Hepatic stellate cell (primary cell): ENCODE measurements at places on chromosomes 2 and 18.
A peak's percentile ranks its signal among the peaks of the same experiment; 100 is the strongest.

- no peak for DNase-seq
Measured at GRCh38 chr2:95049683-95049955, 24.1 kb downstream of the MAL start.

GRCh38 chr2:102335871-102336366 is 19.7 kb upstream of the IL18R1 start:
- no peak for DNase-seq

DNA sequence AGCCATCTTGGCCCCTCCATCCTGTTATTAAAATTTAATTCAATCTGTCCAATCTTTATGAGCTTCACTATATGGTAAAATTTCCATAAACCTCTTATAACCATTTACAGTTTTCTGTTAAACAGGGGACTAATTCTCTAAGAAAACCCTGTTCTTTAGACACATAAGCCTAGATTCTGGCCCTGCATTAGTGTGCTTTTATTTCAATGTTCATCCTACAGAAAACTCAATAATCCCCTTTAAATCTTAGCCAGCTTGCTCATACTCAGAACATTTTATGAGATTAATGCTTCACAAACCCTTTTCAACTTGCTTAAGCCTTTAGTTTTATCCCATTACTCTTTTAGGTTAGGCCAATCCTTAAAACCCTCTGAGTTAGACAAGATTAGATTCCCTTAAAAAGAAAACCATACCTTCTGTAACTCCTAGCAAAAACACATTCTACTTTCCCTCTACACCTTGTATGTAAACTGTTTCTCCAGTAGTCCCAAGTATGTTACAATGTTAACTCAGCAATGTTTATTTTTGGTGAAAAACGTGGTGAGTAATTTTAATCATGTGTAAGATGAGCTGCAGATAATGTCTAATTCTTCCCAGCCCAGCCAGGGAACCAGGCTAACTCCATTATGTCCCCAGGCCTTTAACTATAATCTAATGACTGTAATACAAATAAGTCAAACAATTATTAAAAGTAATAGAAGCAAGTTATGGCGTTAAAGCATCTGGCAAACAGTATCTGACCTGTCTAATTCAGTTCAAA is 1953.4 kb upstream of the LRRTM1 start:
- DNase-seq = no peak

GRCh38 chr2:233650981-233651380 is 14.7 kb downstream of the UGT1A10 start:
- DNase-seq = no peak

- no peak for DNase-seq
Measured at GRCh38 chr18:31511098-31511497, 13.1 kb downstream of the DSG2 start.

- peak; percentile 51 for DNase-seq
Measured at GRCh38 chr2:36329746-36330472, 25.7 kb upstream of the CRIM1 start.

DNA sequence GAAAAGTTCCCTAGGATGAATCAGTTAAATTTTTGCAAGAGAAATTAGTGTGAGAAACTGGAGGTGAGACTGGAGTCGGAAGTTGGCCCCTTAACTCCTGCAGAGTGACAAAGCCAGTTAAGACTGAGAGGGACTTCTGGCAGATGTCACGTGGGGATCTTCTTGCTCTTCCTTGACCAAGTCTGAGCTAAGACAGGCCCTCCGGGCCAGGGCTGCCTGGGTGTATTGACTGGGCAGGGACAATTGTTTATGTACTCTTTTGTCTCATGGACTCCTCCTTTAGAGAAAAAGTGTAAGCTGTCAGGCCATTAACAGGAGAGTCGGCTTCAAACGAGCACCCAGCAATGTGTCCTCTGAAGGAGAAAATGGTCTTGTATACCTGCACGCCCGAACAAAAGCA is 48.6 kb upstream of the RALBP1 start:
- no peak for DNase-seq

DNA sequence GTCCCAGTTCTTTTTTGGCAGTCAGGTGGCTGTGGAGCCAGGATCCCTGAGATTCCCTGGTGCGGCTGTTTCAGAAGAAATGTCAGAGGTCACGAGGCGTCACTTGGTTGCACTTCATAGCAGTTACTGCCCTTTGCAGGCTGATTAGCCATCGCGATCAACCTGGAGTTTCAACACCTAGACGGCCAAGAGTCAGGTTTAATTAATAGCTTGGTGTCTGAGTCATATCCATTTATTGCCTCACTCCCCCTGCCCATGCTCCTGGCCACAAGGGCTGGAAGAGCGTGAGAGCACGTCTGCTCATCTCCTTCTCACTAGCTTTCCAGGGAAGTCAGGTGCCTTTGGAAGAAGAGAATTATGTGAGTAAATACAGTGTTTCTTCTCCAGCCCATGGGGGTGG is 552.3 kb downstream of the TSN start:
- DNase-seq = no peak

DNA sequence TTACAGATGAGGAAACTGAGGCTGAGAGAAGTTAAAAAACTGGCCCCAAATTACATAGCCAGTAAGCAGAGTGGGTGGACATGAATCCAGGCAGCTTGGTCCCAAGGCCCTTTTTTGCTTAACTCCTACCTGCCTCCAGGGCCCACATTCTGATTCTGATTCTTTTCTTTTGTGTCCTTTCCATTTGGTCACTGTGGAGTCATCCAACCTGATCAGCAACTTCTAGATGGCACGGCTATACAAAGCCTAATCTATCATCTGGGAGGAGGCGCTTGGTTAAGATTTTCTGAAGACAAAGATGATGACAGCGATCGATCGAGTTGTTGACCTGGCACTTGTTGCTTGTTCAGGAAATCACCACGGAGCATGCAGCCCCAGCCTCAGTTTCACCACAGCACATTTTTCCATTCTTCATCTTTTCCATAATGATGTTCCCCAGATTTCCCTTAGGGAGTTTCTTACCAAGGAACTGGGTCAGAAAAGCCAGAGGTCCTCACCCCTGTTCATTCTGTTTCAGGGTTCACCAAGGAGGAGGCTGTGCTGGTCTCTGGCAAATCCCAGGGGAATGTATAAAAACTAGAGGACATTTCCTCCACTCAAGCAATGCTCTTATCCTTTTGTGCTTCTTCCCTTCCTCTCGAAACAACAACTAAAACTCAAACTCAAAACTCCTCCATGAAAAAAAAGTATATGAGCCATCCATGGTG is 6.9 kb upstream of the IGFBP2 start:
- no peak for DNase-seq

DNA sequence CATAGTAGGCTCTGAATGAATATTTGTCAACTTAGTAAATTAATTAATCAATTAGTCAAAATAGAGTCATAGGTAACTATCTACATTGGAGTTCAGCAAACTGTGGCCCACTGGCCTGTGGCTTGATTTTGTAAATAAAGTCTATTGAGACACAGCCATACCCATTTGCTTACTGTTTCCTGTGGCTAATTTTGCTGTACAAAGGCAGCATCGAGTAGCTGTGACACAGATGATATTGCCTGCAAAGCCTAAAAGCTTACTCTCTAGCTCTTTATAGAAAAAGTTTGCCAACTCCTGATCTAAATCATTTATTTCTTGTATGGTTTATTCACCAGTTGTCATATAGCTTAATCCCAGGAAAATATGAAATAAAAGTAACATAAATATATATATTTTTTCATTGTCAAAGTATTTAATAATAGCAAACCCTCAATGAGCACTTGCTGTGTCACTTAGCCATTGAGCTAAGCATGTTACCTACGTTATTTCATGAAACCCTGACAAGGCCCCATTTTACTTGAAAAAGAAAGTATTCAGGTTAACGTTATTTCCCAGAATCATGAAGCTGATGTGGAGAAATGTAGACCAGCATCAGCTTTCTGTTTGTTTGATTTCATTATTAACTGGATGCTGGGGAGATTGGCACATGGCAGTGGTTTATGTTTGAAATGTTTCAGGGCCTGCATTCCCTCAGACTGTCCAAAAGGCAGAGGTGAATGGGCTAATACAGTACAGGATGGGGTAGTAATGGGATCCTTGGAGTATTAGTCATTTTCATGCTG is 69.6 kb downstream of the ICOS start:
- DNase-seq = no peak

- no peak for DNase-seq
Measured at GRCh38 chr2:102130647-102130991, 11.9 kb upstream of the IL1R1 start.

DNA sequence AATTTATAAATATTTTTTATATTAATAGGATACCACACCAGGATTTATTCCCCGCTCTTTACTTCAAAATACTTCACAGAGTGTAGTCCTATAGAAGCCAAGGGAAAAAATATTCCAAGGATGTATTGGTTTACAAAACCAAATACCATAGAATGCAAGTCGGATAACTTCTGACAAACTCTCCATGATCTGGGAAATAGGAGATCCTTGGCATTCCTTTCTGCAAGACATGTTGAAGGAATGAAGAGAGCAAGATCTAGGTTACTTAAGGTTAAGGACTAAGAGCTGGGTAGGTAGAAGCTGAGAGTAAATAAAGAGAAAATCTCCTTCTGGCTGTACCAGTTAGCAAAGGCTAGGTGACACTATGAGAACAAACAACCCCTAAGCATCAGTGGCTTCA is 141.2 kb downstream of the LRATD1 start:
- no peak for DNase-seq

DNA sequence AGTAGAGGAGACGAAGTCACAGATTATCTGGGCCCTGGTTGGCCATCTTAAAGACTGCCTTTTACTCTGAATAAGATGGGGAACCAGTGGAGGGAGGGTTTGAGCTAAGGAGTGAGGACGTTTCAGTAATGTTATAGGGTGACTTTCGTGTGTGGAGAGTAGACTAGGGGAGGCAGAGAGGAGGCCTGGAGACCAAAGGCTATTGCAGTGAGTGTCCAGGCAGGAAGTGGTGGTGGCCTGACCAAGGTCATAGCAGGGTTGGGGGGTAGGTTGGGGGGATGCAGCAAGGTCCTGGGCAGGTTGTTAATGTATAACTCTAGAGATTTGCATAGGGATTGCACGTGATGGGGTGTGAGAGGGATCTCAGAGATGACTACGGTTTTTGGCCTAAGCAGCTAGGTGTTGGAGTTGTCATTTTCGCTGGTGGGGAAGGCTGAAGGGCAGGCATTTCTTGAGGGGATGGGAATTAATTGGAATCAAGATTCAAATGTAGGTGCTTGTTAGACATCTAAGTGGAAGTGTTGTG is 4.9 kb downstream of the CEP192 start:
- DNase-seq = no peak

DNA sequence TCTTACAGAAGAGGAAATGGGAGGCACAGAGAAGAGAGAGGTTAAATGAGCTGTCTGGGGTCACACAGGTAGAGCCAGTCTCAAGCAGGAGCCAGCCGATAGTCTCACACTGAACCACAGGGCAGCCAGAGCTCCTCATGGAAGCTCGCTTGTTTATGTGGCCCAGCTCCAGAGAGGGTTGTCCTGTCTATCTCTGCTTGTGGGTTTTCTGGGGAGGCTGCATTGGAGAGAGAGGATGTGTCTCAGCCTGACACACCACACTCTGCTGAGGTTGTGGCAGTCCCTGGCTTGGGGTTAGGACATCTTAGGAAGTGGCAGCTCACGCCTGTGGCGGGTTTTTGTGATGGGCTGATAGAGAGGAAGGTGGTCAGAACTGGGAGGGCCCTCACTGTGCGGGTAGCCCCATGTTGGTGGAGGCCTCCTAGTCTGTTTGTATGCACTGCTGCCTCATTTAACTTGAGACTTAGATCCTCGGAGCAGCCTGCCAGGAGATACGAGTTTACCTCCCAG is 52.3 kb downstream of the TCF7L1 start:
- no peak for DNase-seq

- DNase-seq = no peak
Measured at GRCh38 chr2:37792366-37792765, 120.9 kb upstream of the CDC42EP3 start.

DNA sequence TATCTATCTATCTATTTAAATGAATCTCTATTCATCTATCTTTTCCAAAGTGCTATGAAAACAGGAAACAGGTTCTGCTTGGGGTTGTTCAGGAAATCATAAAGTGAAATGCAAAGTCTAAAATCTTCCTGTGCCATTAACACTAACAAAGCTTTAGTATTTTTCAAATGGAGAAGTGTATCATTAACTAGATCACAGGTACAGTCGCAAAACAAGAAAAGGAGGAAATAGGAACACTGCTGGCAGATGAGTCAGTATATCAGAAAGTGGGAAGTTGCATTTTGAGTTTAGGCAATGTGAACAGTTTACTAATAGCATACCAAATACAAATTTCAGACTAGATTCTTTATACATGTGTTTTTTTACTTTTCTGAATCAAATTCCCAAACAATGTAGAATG is 888.5 kb upstream of the FSHR start:
- DNase-seq = no peak

DNA sequence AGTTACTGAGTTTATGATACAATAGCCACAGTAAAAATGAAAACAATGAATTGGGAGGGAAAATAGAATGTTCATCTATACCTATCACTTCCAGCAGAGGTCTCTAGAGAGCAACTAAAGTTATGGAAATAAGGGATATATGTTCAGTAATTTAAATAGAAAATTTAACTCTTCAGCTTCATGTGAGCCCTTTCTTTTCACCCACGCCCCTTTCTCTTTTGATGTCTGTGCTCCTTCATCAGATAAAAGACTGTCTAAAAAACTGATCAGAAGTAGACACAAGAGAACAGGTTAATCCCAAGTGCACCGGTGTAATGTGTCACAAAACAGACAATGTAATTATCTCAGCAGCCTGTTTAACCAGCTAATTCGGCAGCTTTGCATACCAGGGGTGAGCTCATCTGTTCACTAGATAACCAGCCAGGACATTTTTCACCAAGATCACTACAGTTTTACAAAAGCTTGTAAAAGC is 238.5 kb upstream of the ERBB4 start:
- no peak for DNase-seq

GRCh38 chr18:33749834-33750233 is 171.8 kb downstream of the ASXL3 start:
- DNase-seq = no peak

DNA sequence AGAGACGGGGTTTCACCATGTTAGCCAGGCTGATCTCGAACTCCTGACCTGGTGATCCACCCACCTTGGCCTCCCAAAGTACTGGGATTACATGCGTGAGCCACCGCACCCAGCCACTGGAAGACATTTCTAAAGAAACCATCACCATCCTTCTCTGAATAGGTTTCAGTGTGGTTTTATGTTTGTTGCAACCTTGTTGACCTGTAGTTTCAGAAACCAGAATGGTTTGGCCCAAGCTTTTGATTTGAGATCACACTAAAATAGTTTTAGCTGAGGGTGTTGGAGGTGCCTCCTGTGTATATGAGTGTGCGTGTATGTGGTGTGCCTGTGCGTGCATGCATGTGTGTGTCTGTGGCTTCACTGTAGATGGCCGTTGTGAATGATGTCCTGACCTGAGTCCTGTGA is 26.2 kb downstream of the INPP4A start:
- no peak for DNase-seq

- peak; percentile 6 for DNase-seq
Measured at GRCh38 chr2:67600946-67601345, 203.8 kb downstream of the ETAA1 start.

- DNase-seq = no peak
Measured at GRCh38 chr18:52730972-52731619, 391.1 kb downstream of the DCC start.
